ENCODE measurements at places on chromosomes 16 and 17.

- DNase-seq: no peak
Observed at GRCh38 chr17:42027961-42028790, 8.3 kb downstream of the NKIRAS2 start.

DNA sequence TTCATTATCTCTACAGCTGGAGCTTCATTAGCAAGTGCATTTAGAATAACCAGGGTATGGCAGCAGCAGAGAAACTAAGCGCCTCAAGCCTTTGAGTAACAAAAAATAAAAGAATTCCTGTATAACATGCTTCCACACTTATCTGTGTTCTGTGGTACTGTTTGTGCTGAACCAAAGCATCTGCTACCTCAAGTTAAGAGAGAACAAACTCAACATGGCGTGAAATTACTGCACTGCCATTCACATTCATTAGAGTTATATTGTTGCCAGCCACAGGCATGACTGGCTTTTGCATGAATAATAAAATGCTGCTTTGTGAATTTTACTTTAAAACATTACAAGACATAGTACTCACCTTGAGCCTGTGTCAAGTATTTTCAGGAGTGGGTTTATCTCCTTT, 76.6 kb downstream of the NLK start:
- no peak for DNase-seq

GRCh38 chr17:73520369-73520761, 123.9 kb downstream of the SDK2 start:
- no peak for DNase-seq

- DNase-seq: no peak
Observed at GRCh38 chr16:27722207-27722606, 172.3 kb downstream of the KATNIP start.

All from stimulated activated CD8-positive, alpha-beta memory T cell treated with anti-CD3 and anti-CD28 coated beads, Interleukin-2, amount 100 ng/mL, for 1 hour (primary cell).